Kidney glomerular epithelial cell (primary cell): ENCODE measurements at places on chromosomes 6 and 20.

DNA sequence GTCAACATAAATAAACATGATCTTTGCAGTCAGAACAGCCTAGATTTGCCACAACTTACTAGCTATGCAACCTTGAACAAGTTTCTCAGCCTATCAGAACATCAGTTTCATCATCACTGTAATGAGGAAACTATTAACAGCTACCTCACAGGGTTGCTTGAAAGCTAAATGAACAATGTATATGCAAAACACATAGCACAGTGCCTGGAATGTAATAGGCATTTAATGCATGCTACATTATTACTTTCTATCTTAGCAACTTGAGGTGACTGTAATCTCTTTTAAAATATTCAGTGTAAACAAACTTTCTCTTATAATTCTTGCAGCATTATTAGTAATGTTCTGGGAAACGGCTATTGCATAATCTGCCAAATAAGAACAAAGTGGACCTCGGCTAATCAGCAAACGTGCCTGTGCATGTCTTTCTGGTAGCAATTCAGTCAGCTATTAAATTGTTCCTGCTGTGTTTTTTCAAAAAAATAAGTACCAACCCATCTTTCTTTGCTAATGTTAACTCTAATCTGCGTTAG lies 61.5 kb downstream of the SYNE1 start:
- DNase-seq: no peak

DNA sequence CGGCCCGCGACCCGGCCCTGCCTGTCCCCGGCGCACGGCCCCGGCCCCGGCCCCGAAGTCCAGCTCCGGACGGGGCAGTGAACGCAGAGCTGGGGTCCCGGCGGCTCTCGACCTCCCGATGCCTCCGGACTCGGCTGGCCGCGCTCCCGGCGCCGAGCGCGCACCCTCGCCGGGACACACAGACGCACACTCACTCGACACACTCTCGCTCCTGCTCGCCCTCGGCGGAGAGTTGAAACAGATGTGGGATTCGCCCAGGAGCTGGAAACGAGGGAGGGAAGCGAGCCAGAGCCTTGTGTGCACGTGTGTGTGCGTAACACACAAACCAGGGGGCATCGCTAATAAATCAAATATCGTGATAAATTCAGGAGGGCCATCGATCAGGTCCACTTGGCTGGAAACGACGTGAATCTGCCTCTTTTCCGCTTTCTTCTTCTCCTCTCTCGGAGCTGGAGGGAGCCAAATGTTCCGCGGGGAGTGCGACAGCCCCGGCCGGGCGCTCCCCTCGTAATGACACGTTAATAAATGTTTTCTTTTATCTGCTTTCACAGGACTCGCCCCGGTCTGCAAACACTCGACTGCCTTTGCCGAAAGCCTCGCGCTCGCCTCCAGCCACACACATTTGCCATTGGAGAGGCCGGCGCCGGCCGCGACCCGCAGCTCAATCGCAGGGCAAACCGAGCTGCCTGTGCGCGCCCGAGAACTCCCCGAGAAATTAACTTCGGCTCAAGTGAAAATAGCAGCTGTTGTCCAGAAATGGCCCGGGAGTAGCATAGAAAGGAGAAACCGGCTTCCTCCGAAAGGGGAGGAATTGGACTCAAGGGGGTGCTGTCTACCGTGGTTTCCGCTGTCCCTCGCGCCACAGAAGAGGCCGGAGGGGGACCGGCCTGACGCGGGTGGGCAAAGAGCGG lies 828 bp upstream of the SULF2 start:
- DNase-seq: peak; percentile 75

GRCh38 chr6:168193816-168194721 lies 115.1 kb upstream of the FRMD1 start:
- no peak for DNase-seq

- no peak for DNase-seq
These were observed 395.8 kb upstream of the PLCB4 start for GRCh38 chr20:8673116-8673515.

- DNase-seq: peak; percentile 83
These were observed 201.1 kb downstream of the OGFRL1 start for GRCh38 chr6:71489736-71490135.

- DNase-seq: no peak
These were observed 599 bp upstream of the PSORS1C1 start for GRCh38 chr6:31113861-31114540.

- DNase-seq: no peak
These were observed 13.6 kb downstream of the GSTA2 start for GRCh38 chr6:52749556-52750152.

- DNase-seq: no peak
These were observed 67.1 kb downstream of the ESF1 start for GRCh38 chr20:13717631-13718044.

DNA sequence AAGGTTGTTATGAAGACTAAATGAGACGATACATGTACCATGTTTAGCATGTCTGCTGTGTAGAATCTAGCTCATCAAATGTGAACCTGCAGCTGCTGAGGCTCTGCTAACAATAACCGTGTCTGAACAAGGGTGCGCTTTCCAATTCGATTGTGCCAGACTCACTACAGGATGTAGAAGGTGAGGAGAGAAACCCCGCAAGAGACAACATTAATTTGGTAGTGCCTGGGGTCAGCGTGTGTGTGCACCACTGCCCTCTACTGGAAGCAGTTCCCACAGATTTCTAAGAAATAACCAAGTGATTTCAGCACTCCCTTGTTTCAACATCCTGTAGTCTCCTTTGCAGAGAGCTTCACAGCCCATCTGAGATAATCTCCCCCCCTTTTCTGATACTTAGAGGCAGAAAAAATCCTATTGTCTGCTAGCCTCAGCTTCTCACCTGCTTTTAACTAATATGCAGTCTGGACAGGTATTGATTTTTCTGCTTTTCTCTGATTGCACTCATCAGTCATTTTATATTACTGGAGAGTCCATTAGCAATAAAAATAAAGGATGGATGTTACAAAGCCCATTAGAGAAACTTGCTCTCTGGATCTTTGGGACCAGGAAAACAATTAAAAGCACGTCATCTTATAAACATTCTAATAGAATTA lies 96.7 kb upstream of the BACH2 start:
- peak; percentile 56 for DNase-seq

GRCh38 chr6:91575032-91575431 lies 988.2 kb upstream of the MAP3K7 start:
- DNase-seq: peak; percentile 12

GRCh38 chr6:6901205-6901719 lies 206.5 kb upstream of the RREB1 start:
- DNase-seq: no peak
